ENCODE measurements at places on chromosomes 11 and 22.

DNA sequence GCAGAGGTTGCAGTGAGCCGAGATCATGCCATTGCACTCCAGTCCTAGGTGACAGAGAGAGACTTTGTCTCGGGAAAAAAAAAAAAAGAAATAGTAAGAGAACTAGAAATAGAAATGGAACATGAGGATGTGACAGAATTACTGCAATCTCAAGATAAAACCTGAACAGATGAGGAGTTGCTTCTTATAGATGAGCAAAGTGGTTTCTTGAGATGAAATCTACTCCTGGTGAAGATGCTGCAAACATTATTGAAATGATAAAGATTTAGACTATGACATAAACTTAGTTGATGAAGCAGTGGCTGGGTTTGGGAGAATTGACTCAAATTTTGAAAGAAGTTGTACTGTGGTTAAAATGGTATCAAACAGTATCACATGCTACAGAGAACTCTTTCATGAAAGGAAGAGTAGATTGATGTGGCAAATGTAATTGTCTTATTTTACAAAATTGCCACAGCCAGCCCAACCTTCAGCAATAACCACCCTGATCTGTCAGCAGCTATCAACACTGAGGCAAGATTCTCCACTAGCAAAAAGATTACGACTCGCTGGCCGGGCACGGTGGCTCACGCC, 13.7 kb downstream of the XNDC1N start:
- DNase-seq = no peak

GRCh38 chr22:27601195-27601594, 200.4 kb downstream of the MN1 start:
- DNase-seq = no peak

- no peak for DNase-seq
Observed at GRCh38 chr11:7890417-7891172, 40.5 kb downstream of the OR10A6 start.

DNA sequence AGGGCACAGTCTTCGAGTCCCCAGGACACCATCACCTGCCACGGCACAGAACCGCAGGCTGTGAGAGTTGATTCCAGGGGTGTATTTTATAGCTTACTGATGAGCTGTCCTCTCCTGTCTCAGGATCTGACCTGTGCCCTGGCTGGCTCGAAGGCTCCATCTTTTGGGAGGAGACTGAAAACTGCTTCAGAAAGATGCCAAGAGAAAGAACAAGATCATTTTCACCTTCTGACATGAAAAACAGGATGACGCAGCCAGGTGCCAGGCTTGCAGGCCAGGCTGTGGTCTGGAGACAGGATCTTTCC, 2.2 kb downstream of the MRGPRD start:
- DNase-seq = no peak

DNA sequence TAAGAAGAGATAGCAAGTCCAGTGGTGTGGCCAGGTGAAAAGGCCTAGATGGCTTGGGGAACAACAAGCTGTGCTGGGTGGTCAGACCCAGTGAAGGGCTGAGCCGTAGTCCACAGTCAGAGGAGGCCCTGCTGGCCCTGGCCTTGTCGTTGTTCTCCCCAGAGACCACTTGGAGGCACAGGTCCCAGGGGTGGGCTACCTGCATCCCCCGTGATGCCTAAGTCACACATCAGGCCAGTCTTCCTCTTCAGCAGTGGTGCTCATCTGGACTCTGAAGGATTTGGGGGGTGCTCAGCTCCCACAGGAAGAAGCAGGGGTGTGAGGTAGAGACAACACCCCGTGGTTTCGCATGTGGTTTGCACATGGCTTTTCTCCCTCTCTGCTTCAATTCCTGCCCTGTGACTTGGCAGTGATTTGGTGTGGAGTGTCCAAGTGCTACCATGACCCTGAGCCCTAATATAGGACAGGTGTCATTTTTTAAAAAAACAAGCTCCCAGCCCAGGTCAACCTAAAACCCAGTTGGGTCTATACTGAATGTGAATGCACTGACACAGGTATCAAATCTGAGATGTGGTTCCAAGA, 51.0 kb downstream of the ALX4 start:
- DNase-seq = no peak
